GM12892 (cell line): ENCODE measurements at places on chromosomes 4 and X.

DNA sequence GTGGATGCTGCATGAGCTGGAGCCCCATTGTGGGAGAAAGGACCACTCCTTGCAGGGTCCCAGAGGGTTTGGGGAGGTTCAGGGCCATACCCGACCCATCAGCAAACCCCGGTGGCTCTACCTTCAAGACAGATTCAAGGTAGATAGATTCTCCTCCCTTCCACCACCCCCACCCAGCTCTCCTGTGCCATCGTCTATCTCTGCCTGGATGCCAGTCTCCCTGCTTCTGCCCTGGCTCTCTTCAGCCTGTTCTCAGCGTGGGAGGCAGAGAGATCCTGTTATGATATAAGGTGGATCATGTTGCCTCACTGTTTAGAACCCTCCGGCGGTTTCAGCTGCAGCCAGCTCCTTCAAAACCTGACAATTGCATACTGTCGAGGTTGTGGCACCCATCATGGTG is 5.4 kb downstream of the LAGE3 start:
- DNase-seq: no peak

GRCh38 chr4:100062921-100063320 is 112.8 kb upstream of the H2AZ1 start:
- no peak for DNase-seq

DNA sequence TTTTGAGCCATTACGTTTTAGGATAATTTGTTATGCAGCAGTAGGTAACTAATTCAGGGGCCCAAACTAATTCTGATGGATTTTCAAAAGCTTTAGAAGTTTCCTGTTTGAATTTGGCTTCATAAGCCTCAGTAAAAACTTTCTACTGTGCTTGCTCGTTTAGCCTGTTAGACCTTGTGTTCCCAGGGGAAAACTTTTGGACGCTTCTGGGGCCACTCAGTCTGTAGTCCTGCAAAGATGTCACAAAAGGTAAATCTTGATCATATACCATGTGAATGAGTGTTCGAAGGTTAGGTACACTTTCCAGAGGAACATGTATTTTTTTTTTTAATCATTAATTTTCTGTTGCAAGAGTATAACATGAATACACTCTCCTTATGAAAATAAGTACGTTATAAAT is 70.7 kb downstream of the SUPT20HL2 start:
- DNase-seq: no peak

DNA sequence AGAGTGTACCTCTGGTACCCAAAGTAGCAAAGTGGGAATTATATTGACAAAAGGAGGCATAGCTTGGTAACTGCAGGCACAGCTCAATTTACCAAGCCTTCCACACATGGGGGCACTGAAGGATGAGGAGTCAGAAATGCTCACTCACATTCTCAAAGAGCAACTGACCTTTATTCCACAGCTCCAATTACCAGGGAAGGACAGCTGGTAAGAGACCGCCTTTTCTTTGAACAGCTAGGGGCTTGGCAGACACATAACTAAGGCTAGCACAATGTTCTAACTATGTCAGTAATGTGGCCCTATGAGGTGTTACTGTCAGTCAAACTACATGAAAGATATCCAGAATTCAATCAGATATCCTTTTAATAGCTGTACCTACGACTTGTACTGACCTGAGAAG is 20.5 kb upstream of the STS start:
- no peak for DNase-seq

DNA sequence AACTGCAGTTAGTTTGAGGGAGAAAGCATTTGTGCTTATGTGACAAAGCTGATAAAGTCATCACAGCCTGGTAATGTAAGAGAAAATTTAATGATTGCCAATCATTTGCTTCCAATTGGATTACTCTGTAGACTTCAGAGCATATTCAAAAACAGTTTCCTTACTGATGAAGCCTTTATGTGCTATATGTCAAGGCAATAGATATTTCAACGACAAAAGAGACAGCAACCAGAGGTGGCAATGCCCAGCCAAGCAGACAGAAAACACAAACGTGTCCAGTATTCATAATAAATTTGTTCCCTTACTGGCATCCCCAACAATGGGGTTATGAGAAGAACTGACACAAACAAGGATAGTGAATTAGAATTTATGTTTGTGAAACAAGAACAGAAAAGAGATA is 1840.3 kb upstream of the PCDH7 start:
- no peak for DNase-seq

DNA sequence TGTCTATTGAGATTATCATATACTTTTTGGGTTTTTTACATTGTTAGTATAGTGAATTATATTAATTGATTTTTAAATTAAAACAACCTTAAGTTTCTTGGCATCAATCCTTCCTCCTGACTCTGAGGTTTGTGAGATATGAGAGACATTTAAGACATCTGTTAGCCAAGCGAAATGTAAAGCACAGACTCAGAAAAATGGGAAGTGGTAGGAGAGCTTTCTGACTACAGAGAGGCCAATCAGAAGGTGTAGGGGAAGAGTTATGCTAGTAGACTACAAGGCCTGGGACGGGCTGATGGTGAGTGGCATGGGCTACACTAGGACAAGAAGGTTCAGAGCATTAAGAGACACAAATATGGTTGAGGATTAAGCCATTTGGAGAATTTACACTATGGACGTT is 255.4 kb downstream of the PRDM5 start:
- no peak for DNase-seq

DNA sequence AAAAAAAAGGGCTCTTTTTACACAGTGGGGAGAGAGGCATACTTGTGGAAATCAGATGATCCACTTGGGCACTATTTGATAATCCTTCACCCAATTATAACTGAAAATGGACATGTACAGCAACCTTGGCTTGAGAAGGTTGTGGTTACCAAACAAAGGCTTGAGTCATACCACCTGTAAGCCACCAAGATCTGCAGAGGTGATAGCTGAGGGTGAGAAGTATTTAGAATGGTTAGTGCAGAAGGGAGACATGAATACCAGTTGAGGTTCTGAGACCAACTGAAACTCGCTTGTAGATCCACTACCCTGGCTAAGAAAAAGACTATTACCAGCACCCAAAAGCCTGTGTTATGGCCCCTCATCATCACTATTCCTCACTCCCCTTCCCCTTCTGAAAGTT is 614.0 kb downstream of the STIM2 start:
- no peak for DNase-seq

- no peak for DNase-seq
Measured at GRCh38 chr4:142845293-142846107, 601 bp downstream of the INPP4B start.

DNA sequence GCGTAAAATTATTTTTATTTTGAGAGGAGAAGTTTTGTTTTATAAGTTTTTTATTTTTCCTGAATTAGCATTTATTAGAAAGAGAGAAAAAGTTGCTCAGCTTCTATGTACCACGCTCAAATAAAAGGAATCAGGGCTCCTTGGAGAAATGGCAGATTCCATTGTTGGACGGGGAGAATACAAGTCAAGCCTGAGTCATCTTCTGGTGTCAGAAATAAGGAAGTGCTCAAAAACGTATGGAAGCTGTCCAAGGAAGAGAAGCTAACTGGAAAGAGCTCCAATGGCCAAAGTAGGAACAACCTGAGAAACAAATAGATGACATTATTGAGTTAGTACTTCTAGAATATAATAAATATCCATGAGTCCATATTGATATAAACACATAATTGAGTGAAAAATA is 89.3 kb upstream of the NEIL3 start:
- no peak for DNase-seq

DNA sequence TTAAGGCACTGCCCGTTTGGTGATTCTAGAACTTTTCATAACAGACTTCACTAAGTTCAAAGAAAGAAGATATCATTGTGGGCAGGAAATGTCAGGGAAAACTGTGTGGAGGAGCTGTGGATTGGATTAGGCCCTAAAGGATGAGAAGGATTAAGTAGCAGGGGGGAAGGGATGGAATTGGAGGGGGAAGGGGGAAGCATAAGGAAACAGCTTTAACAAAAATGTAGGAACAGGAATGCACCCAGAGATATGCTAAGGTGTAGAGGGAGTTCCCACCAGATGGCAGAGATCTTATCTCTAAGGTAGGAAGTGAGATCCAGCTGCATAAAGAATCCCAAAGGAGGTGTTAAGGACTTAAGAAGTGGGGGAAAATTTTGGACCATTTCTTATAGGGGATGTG is 114.5 kb downstream of the LARP7 start:
- DNase-seq: no peak

GRCh38 chr4:22323691-22324090 is 192.2 kb downstream of the ADGRA3 start:
- DNase-seq: no peak

DNA sequence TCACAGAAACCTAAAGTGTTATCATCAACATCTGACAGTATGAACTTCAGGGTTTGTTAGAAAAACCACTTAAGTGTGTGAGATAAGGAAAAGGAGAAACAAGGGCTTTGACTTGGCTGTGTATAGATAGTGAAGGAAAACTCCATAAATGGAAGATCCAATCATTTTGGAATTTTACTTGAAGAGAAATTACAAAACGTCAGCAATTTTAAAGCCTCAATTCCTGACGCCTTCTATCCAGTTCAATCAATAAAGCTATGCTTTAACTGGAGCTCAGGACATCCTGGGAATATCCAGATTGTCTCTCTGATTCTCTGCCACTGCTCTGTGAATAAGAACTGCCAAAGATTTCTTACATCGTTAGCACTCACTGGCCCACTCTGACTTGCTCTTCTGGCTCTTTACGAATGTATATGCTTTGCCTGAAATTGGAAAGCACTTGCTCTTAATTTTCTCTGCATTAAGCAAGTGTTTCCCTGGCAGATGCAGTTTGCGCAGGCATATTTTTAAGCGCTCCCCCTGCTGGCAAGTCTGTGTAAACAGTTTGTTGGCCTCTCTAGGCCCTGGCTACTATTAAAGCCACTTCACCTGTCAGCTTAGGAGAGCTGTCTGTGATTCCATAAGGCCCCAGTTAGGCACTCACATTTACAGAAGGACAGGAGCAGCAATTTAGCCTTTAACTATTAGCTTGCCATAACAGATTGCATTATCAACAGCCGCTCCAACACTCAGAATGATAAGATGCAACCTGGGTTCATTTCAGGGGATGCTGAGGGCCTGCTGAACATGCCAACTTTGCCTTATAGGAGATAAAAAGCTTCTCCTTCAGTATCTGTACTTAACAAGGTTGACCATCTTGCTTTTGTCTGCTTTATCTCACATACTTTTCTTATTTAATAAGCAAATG is 251.4 kb upstream of the DDX53 start:
- peak; percentile 3 for DNase-seq

- no peak for DNase-seq
Measured at GRCh38 chrX:136183917-136184316, 36.6 kb downstream of the FHL1 start.

DNA sequence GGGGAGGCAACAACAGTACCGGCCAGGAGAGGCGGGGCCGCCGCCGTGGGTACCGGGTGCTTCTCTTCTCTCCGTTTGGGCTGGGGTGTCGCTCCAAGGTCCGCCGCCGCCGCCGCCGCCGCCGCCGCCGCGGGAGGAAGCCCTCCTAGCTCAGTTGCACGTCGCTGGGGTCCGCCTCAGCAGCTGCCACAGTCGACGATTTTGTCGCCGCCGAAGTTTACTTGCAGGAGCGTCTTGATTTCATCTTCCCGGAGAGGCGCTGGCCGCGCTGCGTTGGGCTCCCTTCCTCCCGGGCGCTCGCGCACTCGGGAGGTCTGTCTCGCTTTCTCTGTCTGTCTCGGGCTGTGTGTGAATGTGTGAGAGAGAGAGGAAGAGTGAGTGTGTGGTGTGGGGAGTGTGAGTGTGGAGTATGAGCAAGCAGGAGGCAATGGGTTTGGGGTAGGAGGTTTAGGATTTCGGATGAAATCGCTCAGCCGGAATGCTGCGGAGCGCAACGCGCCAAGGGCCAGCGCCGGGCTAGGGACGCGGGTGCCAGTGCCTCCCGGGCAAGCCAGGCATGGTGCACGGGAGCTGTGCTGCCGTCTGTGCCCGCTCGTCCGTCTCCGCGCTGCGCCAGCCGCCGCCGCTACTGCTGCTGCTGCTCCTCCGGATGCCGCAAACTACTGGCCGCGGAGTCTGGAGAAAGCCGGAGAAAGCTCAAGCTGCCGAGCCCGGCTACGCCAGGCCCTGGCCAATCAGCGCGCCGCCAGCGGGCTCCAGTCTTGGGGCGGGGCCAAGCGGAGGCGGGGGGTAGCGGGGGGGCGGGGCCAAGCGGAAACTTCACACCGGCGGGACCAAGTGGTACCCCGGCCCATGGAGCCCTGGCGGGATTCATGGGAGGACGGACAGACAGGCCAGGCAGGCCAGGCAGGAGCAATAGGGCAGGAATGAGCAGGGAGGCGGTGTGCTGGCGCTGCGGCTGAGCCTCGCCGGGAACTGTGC is at the start of gene PCDH19:
PCDH19 (minus strand) TSS at position 664 of the 981 bp plus-strand sequence. CDS start 1,676 bp downstream, outside the sequence.
- peak; percentile 40 for DNase-seq

GRCh38 chrX:8846266-8846665 is 45.1 kb upstream of the FAM9A start:
- DNase-seq: no peak

- DNase-seq: no peak
Measured at GRCh38 chr4:25953740-25954139, 39.7 kb downstream of the SMIM20 start.

- no peak for DNase-seq
Measured at GRCh38 chr4:84937381-84937977, 29.0 kb downstream of the WDFY3 start.

- DNase-seq: no peak
Measured at GRCh38 chrX:69179380-69179911, 14.2 kb upstream of the PJA1 start.

- DNase-seq: no peak
Measured at GRCh38 chr4:99329876-99330275, 8.7 kb upstream of the ADH1B start.

- no peak for DNase-seq
Measured at GRCh38 chr4:62439051-62439450, 1238.9 kb downstream of the ADGRL3 start.

- no peak for DNase-seq
Measured at GRCh38 chrX:76971393-76972376, 475.5 kb upstream of the FGF16 start.

- DNase-seq: no peak
Measured at GRCh38 chr4:101584306-101584705, 206.2 kb upstream of the BANK1 start.

- DNase-seq: no peak
Measured at GRCh38 chrX:63434206-63434605, 83.1 kb upstream of the SPIN4 start.

DNA sequence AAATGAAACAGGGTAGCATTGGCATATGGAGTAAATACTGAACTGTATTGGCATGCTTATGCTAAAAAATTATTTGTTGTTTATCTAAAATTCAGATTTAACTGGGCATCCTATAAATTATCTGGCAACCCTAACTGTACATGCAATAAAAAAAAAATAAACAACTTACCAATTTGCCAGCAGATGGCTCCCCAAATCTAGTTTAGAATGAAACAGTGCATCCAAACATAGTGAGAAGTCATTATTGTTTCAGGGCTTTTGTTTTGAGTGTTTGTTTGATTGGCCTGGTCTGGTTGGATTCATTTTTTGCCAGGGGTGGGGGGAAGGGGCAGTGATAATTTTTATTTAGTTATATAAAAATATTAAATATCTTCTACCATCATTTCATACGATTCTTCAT is 12.8 kb upstream of the NSUN7 start:
- no peak for DNase-seq

- DNase-seq: no peak
Measured at GRCh38 chr4:145842224-145842887, 96.3 kb downstream of the ZNF827 start.

- DNase-seq: no peak
Measured at GRCh38 chrX:136275553-136275952, 24.4 kb upstream of the MAP7D3 start.

- DNase-seq: no peak
Measured at GRCh38 chr4:126451237-126451873, 1136.6 kb downstream of the FAT4 start.
